Fibroblast of the aortic adventitia (primary cell): ENCODE measurements at places on chromosomes 3 and 15.

DNA sequence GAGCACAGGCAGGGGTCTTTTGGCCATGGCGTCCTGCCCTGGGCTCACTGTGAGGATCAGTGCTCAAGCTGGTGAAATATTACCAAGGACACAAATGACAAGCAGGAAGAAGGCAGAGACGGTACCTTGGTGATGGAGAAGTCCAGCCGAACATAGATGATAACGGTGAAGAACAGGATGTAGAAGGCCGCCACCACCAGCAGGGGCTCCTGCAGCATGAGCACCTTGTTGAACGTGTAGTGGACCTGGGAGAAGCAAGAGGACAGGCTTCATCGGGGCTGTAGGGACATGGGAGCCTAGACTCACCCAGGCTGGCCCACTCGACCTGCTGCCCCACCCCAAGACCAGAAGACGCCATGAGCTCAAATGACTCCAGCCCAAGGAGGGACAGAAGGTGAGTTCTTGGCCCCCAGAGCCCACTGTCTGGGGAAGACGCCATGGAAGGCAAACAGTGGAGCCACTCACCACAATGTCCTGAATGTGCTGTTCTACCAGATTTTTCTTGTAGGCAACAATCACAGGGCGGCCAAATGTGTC is 25.1 kb downstream of the RPN1 start:
- no peak for DNase-seq

- no peak for DNase-seq
These were observed 163.4 kb upstream of the ZNF385D start for GRCh38 chr3:21914451-21914850.

DNA sequence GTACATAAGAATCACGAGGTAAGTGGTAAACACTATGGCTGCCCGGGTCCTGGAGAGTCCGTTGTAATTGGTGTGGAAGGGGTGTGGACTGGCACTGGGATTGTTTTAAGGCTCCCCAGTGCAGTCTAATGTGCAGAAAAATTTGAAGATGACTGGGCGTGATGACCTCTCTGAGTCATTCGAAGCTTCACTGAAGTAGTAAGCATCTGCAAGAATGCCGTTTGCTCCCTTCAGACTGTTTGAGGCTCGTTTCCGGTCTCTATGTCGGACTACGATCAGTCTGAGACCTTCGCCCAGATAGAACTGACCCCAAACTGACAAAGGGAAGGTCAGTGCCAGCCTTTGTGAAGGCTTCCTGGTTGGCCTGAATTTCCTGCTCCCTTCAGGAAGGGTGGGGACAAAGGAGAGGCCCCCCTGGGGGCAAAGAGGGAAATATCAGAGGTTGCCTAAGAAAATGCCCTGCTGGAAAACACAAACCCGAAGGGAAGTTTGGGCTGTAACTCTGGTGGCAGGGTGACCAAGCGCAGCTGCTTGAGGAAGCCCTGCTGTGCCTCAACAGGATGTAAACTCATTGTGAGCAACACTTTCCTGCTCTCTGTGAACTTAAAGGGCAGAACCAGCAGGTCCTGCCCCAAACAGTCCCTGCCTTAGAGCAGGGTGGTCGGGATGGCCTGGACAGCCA is 34.6 kb downstream of the BTD start:
- DNase-seq: peak; percentile 87

DNA sequence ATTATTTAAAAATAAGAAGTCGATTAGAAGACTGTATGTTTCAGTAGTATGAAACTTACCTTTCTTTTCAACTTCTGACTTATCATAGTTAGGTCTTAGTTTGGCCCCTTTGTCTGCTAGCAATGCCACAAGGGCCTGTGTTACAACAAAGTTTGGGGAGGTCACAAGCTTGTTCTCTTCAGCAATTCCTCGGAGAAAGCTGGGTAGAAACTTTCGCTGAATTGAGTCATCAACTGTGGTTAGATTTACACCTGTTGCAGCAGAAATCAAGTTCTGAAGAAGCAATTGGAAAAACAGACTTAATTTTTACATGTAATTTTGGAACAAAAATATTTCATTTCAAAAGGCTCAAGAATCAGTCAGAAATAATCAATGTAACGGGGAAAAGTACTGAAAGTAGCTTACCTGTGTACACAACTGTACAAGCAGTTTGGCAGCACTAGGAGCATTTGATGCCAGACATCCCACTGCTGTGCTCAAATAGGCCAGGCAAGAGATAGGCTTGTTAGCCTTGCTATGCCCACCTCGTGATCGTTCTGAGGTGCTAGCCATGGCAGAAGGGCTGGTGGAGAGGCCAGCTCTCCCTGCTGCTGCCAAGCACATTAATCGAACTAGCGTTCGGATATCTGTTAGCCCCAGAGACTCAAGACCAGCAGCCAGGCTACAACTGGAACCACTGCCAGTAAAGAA is 58.6 kb downstream of the FBXL22 start:
- DNase-seq: no peak

DNA sequence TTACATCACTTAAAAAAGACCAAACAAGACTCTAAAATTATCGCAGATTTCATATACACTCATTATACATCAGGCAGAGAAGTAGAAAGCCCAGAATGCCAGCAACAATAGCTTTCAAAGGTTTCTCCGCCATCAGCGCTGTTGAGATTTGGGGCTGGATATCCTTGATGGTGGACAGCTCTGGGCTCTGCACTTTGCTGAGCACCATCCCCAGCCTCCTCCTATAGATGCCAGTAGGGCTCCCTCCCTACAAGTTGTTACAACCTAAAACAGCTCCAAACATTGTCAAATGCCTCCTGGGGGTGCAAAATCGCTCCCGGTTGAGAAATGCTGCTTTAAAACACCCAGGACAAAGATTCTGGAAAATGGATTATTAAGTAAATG is 73.5 kb downstream of the ATP10A start:
- DNase-seq: no peak

- DNase-seq: no peak
These were observed 1166.1 kb upstream of the GBE1 start for GRCh38 chr3:82927309-82928253.

DNA sequence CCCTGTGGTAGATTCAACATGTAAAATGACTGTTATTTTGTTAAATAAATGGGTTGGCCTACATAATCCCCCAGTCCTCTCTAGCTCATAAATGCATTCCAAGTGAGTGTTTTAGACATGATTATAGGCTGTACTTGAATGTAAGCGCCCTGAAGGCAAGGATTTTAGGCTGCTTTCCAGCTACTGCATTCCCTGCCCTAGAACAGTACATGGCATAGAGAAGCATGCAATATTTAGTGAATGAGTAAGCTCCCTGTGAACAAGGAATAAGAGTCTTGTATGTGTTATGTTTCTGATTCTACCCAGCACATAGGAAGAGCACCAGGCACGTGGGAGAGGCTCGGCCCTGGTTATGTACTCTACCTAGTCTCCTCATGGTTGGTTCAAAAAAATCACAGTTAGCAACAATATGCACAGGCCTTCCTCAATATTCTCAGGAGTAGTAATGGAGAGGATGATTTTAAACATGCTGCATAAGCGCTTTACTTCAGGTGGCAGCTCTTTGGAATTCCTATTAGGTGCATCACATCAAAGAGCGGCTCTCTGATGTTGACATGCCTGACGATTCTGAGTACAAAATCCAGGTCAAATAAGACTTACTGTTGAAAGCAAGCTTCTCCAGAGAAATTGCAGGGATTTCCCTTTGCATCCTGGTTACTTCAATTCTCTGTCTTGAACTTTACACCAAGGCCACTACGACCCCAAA is 456.6 kb downstream of the MAGI1 start:
- no peak for DNase-seq

- DNase-seq: no peak
These were observed 1.8 kb upstream of the ABTB1 start for GRCh38 chr3:127670761-127671522.

DNA sequence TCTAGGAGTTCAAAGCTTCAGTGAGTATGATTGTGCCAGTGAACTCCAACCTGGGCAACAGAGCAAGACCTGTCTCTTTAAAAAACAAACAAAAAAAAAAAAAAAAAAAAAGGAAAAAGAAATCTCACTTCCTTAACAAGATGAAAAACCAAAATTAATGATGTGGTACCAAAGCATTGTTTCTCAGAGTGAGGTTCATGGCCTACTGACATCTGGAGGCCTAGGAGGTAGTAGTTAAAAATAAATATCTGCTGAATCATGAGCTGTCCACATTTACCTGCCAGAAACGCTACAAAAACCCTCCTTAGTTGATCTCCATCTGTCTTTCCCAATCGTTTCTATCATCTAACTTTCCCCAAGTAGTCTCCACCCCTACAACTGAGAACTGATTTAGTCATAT is 51.2 kb downstream of the EPHA6 start:
- no peak for DNase-seq

DNA sequence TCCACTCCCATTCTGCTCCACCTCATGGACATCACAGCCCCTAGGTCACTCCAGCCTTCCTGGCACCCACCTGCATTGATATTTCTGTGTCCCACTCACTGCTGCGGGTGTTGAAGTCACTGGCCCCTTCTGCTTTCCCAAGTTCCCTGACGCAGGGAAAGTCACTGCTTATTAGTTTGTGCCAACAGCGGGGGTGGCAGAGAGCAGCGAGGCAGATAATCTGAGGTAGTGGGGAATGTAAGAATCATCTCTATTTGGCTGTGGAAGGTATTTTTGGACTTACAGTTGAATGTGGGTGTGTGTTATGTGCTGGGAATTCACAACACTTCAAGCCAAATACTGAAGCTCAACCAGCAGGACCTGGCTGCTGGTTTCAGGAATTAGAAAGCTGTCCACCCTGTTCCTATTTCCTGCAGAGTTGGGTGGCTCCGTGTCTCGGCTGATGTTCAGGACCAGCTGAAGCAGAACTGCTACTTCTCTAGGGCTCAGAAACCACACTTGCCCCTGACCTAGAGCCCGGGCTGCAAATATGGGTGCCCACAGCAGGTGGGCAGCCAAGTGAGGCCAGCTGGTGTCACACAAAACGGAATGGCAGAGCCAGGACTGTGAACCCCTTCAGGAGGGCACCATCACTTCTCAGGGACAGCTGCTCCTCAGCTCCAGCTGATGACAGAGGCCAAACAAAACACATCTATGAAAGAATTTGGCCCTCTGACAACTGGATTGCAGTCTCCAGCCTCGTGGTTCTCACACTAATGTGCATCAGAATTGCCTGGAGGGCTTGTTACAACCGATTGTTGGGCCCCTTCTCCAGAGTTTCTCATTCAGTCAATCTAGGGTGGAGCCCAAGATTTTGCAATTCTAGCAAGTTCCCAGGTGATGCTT is 57.7 kb downstream of the SEMA5B start:
- DNase-seq: peak; percentile 87

DNA sequence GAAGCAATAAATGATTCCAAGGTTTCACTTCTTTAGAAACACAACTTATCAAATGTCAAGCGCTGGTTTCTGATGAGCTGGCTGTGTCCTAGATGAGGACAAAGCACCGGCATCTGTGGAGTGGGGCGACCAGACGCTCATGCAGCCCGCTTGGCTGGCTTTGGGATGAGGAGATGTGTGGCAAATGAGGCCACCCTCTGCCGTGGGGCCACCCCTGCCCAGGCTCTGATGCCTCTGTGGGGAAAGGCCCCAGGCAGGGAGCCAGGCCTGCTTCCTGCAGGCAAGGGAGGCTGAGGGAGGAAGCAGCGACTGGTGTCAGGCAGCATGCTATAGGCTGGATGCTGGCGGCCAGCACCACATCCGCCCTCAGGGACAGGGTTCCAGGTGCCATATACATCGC is 102.9 kb downstream of the HERC2 start:
- DNase-seq: no peak

DNA sequence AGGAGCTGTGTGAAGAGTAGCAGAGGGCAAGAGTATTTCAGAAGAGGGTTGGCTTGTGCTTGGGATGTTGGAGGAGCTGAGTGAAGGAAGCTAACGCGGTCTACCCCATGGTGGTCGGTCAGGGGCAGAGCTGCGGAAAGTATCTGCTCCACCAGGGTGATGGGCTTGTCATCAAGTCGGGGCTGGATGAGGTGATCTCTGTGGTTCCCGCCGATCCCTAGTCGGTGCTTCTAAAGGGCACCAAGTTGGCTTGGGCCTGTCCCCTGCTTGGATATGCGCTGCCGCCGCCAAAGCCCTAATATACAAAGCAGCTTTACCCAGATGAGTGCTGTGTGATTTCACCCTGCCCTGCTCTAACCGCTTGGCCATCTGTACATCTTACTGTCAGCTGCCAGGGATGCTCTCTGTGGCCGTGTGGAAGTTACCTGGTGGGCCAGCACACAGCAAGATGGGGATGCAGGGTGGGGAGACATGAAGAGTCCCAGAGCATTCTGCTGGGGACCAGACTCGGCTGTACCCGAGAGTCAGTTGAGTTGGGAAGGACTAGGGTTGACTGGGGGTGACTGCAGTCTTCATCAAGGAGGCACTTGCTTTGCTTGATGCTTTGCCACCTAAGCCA is 226.1 kb upstream of the BHLHE40 start:
- DNase-seq: no peak

DNA sequence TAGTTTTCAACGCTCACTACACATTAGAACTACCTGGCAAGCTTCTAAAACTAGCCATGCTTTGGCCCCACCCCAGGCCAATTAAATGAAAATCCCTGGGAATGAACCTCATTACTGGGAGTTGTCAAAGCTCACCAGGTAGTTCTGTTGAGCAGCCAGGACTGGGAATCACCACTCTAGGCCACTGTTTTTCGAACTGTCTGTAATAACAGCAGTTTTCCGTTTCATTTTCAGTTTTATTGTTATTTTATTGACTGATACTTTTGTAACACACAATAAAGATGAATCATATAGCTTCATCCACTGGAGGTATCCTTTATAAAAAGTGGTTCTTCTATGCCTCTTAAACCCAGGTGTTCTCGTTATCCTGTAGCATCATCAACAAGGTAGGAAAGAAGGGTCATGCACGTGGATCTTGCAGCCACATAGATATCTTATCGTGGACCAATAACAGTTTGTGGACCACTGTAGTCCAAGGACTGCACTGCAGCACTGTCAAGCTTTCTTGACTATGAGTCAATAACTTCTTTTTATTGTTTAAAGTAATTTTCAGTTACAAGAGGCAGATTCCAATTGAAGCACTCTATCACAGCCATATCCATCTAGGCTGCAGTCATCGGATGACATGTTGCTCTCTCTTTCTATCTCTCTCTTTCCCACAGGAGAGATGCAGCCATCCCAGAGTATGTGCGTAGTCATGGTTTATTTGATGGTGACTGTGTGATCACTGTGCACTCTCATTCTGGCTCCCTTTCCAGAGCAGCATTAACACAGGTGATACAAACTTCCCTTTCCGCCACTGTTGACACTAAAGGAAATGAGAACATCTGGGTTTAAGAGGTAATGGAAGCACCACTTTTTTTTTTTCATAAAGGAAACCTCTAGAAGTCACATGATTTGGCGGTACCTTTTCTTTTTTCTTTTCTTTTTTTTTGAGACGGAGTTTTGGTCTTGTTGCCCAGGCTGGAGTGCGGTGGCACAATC is 39.0 kb upstream of the BLM start:
- no peak for DNase-seq

GRCh38 chr3:153621953-153622352 is 459.9 kb downstream of the RAP2B start:
- DNase-seq: no peak

GRCh38 chr3:128598884-128599664 is 51.5 kb downstream of the RPN1 start:
- DNase-seq: no peak

- no peak for DNase-seq
These were observed 547 bp upstream of the PCCB start for GRCh38 chr3:136249593-136249992.
